ENCODE measurements at places on chromosomes 3 and 15.

GRCh38 chr3:171797265-171797679, 13.0 kb downstream of the PLD1 start:
- DNase-seq = no peak

DNA sequence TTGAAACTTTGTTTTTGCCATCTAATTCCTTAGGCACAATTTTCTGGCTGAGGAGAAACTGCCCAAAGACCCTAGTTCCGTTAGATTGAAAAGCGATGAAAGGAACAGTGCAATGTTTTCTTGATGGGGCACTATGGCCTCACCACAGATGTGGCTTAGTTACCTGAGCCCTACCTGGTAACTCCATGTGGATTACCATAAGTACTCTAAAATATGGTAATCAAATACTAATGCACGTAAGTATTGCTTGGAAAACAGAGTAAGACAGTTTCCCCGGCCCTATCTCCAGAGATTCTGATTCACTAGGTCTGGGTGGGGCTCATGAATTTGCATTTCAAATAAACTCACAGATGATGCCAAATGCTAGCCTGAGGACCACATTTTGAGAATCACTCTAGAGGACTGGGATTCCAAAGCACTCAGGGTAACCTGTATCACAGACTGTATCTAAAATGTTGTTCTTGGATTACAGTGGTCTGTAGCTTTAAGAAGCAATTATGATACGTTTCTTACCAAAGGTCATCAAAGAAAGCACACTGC, 806.3 kb downstream of the FHIT start:
- no peak for DNase-seq

GRCh38 chr3:6142707-6143106, 718.2 kb upstream of the GRM7 start:
- DNase-seq = no peak

- no peak for DNase-seq
Measured at GRCh38 chr3:136943436-136943835, 14.3 kb upstream of the IL20RB start.

GRCh38 chr3:3189102-3189727, 9.7 kb upstream of the CRBN start:
- DNase-seq = no peak

GRCh38 chr3:184234671-184235380, 5.4 kb downstream of the VWA5B2 start:
- no peak for DNase-seq

- no peak for DNase-seq
Measured at GRCh38 chr3:61821823-61822251, 260.5 kb downstream of the PTPRG start.

- DNase-seq = no peak
Measured at GRCh38 chr15:57037548-57037947, 119.1 kb downstream of the TCF12 start.

GRCh38 chr3:50525987-50526386, 22.6 kb upstream of the CACNA2D2 start:
- DNase-seq = no peak

GRCh38 chr15:88450125-88450798, 16.9 kb downstream of the MRPL46 start:
- peak; percentile 25 for DNase-seq

DNA sequence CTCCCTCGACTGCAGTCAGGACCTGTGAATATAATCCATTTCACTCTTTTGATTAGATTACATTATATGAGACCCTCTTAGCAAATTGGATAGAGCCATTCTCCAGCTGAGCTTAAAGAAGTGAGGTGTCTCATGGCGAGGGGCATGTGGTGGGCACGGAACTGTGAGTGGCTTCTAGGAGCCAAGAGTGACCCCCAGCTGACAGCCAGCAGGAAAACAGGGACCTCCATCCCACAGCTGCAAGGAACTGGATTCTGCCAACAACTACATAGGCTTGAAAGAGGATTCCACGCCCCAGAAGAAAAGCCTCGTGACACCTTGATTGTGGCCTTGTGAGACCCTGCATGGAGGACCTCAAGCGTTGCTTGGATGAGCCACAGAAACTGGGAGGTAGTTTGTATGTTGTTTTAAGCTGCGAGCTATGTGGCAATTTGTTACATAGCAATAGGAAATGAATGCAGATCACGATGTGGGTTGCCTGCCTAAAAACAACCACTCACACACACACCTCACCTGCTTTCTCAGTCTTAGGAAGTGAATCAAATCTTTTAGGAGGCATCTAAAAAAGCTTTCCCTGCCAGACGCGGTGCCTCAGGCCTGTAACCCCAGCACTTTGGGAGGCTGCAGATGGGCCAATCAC, 84.2 kb upstream of the BHLHE40 start:
- DNase-seq = no peak

DNA sequence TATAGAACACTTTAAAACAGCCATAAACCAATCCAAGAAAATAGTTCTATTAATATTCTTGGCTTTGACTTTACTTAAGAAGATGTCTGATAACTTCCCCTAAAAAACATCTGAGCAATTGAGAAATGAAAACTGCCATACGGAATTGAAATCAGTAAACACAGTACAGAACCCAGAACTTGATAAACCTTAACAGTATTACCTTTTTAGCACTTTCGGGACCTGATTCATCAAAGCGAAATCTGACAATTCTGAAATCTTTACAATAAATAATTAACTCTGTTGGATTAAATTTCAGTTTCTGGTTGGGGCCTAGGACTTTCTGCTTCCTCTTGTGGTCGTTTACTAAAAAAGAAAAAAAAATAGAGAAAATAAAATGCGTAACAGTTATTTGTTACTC, 17.3 kb downstream of the MTMR10 start:
- no peak for DNase-seq

- no peak for DNase-seq
Measured at GRCh38 chr3:142574665-142575064, 3.9 kb downstream of the ATR start.

DNA sequence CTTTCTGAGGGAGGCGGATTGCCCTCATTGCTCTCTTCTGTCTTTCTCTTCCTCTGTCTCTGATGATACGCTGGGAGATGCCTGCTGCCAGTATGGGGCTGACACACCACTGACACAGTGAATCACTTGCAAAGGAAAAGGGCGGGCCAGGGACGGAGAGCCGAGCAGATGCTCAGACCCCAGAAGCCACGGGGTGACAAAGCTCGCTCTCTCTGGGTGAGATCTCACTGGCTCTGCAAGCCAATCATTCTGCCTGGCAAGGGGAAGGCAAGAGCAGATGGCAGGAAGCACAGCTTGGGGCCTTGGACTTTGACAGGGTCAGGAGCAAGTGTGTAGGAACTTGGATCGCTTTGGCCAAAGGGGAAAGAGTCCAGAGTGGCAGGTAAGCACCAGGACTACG, 198.7 kb downstream of the NTRK3 start:
- no peak for DNase-seq

- DNase-seq = no peak
Measured at GRCh38 chr3:98901119-98901391, 440 bp downstream of the DCBLD2 start.

GRCh38 chr3:110903771-110904519, 167.7 kb upstream of the NECTIN3 start:
- DNase-seq = no peak

GRCh38 chr3:56303487-56303886, 164.8 kb downstream of the ERC2 start:
- DNase-seq = no peak

DNA sequence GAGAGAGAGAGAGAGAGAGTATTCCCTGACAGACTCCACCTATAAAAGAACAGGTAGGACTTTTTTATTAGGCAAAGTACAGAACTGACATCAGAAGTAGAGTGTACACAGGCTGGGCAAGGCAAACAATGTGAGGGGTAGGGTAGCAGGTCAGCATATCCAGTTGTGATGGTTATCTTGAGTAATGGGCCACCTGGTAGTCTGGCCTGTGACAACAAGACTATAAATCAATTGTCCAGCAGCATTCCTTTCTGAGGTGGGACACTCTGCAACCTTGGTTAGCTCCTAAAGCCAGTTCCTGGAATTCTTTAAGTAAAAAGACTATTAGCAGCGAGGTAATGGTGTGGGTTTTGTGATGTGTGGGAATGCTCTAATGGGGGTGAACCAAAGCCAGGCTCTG, 14.9 kb upstream of the TMCC1 start:
- DNase-seq = no peak

DNA sequence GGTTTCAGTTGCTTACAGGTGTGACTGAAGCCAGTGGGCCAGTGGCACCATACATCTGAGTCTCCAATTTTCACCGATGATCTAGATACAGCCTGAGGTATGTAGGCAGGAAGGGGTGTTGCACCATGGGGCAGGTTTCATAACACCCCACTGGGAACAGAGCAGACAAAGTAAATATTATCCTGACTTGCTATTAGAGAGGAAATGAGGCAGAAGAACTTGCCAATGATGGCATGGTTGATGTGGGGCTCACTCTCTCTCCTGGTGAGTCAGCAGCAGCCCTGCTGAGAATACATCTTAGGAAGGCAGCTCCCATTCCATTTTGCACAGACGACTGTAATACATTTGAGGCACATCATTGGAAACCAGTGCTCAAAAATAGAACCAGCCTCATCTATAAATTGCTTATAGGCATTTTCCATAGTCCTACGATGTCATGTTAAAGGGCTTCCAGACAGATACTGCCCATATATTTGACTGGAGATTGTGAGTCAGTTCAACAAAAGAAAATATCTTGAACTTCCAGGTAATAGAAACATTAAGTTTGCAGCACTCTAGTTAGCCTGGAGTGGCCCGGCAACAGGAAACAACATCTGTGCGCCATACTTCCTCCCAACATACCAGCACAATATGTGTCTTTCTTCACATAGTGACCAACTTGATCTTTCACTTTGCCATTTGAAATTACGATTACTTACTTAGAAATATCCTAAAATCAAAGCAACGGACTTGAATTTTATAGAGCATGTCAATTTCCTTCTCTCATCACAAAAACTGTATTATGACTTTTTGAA, 175.5 kb downstream of the NECTIN3 start:
- no peak for DNase-seq

GRCh38 chr3:104835376-104835775, 531.3 kb upstream of the ALCAM start:
- no peak for DNase-seq
